ENCODE measurements at places on chromosomes 5 and 9. TPM values are rescaled to one million over a fixed set of nuclear protein-coding genes. Genes with fewer than 3 reads are reported as not detected.

- no peak for DNase-seq
Measured at GRCh38 chr5:94102849-94103248, 361.4 kb upstream of the POU5F2 start.

PRR16 gene
- total RNA-seq, result 1.5 TPM

DNA sequence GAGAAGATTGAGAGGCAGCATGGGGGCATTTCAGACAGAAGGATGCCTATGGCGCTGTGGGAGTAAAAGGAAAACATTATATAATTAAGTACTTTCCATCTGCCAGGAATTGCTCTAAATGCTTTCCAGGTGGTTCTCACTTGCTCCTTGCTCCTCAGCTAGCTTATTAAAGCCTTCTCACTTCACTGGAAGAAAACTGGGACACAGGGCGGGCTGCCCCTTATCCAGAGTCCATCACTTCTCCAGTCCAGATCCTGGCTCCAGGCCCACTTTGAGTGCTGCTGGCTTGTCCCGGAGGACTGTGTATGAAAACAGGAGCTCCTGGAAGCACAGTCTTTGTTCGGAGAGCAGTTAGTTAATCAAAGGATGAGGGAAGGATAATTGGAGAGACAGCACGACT, 409.9 kb upstream of the ADAMTS16 start:
- no peak for DNase-seq

GRCh38 chr5:83919071-83920041, 198.7 kb upstream of the HAPLN1 start:
- no peak for DNase-seq

- no peak for DNase-seq
Measured at GRCh38 chr9:131020862-131021261, 11.9 kb downstream of the LAMC3 start.

GRCh38 chr5:66602621-66603020, 6.4 kb downstream of the MAST4 start:
- DNase-seq, result no peak

- DNase-seq, result peak; percentile 56
Measured at GRCh38 chr9:14251154-14252071, 62.5 kb downstream of the NFIB start.
